IPS-NIHi11 (cell line): ENCODE measurements at places on chromosomes 7 and 10.

DNA sequence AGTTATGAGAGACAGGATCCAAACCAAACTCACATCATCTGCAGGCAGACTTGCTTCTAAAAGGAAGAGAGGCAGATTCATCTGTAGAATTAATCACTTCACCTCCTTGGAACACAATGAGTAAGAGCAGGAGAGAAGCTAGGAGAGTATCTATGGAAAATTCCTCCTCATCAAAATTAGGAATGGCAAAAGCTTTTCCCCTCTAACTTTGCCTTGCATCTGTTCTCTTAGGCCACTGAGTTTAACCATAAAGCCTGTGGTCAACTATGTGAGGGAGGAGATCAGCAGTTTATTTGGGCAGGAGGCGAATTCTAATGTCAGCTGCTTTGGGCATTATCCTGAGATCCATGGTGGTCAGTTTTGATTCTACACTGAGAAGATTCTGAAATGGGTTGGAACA lies 561.7 kb downstream of the GFRA1 start:
- no peak for DNase-seq

DNA sequence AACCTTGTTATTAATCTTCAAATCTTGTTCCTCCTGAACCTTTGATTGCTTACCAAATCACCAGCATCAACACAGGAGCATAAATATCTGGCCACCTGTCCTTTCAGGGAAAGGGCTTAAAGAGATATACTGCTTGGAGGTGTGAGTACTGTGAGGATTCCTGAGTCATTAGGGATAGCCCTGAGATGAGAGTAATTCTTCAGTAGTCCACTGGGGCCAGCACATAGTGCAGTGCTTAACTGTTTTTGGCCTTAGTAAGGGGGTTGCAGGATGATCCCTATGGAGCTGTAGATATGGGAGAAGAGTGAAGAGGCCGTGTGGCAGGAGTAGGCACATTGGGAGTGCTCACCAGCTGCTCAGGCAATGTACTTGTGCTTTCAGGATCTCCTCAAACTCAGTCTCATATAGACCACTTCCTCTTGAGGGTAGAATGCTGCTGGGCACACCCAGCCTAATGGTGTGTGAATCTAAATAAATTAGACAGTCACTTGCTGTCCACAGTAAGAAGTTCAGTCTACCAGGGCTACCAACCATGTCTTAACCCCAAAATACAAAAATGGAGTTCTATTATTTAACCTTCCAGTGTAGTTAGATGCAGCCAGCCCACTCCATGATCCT lies 26.5 kb upstream of the GPR141 start:
- DNase-seq, result no peak

GRCh38 chr7:21253740-21254687 lies 173.9 kb upstream of the SP4 start:
- peak; percentile 73 for DNase-seq

DNA sequence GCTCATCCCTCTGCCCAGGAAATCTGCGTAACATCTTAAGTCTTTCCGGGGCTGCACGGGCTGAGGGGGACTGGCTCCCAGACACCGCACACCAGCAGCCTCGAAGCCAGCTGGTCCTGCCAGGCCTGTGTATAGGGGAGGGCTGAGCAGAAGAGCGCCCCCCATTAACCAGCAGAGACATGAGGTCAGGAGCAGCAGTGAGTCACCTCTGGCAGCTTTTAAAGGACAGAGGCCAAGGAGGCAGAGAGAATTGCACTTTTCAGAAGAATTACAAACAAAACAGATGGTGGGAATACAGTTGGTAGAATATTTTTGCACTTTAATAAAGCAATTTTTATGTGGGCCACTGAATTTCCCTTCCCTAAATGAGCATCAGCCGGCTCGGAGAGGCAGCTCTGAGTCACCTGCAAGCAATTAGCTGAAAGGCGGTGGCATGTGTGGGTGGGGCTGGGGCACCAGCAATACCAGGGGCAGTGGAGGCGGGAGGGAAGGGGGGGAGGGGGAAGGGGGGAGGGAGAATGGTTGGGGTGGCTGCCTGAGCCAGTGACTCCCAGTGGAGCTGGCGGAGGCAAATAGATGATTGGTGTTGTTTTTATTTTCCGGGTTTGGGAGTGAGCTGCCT lies 39.1 kb downstream of the GOLGA7B start:
- peak; percentile 78 for DNase-seq

- no peak for DNase-seq
These were observed 418.9 kb downstream of the ZNF716 start for GRCh38 chr7:57868771-57869483.

DNA sequence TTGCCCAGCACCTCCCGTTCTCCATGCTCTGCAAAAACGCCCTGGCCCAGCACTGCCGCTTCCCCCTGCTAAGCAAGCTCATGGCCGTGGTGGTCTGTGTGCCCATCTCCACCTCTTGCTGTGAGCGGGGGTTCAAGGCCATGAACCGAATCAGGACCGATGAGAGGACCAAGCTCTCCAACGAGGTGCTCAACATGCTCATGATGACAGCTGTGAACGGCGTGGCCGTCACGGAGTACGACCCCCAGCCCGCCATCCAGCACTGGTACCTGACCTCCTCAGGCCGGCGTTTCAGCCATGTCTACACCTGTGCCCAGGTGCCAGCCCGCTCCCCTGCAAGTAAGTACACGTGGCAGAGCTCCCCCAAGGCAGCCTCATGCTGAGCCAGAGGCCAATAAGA lies 11.6 kb upstream of the ATP6V0E2 start:
- DNase-seq, result no peak

- DNase-seq, result no peak
These were observed 177.2 kb upstream of the PODXL start for GRCh38 chr7:131733604-131734003.

DNA sequence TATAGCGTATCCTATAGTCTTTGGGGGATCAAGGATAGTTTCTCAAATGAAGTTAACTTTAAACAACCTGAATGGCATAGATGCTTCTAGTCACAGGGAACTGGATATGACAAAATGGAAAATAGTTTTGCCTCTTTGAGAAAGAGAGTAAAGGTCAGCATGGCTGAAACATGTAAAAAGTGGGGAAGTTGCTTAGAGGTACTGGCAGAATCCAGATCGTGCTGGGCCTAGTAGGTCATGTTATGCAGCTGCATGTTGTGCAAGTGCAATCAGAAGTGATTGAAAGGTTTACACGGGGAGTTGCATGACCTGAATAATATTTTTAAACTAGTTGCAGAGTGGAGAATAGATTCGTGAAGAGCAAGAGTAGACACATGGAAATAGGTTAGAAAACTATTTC lies 201.1 kb upstream of the HDAC9 start:
- DNase-seq, result no peak

DNA sequence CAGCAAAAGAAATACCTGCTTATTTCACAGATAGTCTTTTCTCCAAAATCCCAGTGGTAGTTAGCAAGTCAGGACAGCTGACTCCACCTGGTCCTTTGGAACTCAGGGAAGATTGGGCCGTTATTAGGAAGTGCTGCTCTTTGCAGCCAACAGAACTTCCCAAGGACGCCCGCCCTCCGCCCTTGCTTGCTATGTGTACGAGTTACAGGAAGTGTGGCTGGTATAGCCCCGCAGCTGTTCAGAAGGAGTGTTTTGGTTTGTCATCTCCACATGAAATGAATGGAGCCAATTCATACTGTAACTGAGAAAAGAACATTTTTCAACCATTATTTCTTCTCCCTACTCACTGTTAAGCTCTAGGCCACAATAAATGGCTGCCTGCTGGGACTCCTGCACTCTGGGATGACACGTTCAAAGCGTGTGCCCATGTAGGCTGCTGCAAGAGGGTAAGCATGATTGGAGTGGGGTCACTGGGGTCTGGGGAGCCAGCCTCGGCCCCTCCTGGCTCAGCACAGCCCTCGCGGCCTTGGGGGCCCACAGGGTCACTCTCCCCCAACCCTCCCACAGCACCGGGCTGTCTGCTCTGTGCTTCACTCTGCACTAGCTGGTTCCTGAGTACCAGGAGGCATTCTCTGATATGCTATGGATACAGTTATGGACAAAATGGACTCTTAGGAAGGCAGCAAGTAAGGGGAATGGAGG lies 244.0 kb downstream of the EBF3 start:
- DNase-seq, result no peak

- no peak for DNase-seq
These were observed 59.5 kb upstream of the CDCA7L start for GRCh38 chr7:22005151-22005550.

- peak; percentile 17 for DNase-seq
These were observed 80.2 kb upstream of the NEBL start for GRCh38 chr10:20977300-20977699.

DNA sequence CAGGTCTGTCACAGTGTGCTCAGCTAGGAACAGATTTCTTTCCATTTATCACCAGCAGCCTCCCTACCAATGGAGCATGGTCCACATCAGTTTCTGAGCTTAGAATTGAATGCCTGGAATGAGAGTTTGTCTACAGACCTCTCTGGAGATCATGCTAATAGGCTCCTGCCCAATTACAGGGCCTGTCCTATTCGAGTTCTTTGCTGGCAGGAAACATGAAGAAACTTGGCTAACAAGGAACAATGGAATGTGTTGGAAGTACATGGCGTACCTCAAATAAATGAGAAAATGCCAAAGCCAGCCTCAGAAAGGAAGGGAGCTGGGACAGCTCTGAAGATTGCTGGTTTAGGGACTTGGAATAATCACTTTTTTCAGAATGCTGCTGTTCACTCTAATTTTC lies 186.0 kb upstream of the AKR1E2 start:
- no peak for DNase-seq

DNA sequence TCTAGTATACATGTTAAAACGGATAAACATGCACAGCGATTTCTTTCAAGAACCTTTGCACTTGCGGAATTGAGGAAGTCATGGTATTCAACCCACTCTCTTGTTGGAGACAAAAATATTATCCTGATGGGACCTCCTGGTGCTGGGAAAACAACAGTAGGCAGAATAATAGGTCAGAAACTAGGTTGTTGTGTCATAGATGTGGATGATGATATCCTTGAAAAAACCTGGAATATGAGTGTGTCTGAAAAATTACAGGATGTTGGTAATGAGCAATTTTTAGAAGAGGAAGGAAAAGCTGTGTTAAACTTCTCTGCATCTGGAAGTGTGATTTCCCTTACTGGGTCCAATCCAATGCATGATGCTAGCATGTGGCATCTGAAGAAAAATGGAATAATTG lies 6.9 kb downstream of the THNSL1 start:
- no peak for DNase-seq

DNA sequence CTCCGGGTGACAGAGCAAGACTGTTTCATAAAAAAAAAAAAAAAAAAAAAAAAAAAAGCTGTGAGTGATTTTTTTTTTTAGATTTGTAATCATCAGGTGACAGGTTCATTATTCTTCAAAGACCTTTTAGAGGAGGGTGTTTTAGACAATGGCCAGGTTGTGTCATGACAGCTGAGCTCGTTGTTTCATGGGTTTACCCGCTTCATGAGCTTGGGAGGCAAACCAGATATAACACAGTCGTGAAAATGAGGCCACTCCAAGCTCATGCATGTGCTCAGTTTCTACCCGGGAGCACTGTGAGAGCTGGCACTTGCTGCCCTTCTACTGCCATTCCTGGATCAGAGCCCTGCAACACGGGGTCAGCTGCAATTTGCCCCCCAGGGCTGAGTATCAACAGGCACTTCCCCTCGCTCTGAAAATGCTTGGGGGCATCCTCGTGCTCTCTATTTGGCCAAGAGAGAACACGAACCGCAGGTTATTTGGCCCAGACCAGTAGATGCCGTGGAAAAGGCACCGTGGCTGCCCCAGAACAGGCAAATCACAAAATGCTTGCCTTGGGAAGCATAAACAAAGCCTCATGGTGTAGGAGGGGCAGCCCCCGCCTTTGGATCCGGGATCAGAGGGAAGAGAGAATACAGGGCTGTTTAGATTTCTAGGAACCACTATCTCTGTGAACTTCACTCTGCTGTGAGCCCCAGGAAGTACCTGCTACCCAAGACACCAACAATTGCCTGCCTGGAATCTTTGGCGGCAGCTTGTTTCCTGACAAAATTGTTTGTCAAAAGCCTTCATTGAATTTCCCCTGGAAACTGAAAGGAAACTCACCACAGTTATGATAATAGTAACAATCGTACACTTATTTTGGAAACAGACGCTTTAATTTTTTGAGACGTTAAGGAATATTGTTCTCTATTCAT lies 371.0 kb downstream of the FRMD4A start:
- no peak for DNase-seq
